ENCODE measurements at places on chromosomes 1 and 21. TPM values are rescaled to one million over a fixed set of nuclear protein-coding genes. Genes with fewer than 3 reads are reported as not detected.

Gene EFNA1
- 1.00 TPM for total RNA-seq

DNA sequence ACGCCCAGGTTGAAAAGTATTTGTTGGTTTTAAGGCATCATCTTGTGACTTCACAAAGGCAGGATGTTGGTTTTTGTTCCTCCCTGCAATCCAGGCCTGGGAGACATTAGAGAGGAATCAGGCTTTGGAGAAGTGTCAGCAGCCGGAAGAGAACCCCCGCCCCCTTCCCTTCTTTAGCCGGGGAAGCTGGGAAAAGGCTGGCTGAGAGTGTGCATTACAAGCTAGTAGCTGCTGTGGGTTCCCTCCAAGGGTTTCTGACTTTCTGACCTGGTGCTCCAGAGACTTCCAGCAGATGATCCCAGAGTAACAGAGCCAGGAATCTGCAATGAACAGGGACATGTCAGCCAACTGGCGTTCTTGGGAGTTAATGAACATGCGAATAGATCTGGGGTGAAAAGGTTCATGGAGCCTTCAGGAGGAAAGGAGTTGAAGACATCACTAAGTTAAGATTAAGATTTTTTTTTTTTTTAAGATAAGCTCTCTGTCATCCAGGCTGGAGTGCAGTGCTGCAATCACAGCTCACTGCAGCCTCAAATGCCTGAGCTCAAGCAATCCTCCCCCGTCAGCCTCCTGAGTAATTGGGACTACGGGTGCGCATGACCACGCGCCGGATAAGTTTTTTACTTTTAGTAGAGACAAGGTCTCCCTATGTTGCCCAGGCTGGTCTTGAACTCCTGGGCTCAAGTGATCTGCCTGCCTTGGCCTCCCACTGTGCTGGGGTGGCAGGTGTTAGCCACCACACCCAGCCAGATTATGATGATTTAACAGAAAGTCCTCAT lies 7.5 kb downstream of the DISP3 start:
- no peak for DNase-seq

Gene LRRN2
- not detected for total RNA-seq

GRCh38 chr1:5990913-5991312 lies 1.3 kb downstream of the NPHP4 start:
- no peak for DNase-seq

DNA sequence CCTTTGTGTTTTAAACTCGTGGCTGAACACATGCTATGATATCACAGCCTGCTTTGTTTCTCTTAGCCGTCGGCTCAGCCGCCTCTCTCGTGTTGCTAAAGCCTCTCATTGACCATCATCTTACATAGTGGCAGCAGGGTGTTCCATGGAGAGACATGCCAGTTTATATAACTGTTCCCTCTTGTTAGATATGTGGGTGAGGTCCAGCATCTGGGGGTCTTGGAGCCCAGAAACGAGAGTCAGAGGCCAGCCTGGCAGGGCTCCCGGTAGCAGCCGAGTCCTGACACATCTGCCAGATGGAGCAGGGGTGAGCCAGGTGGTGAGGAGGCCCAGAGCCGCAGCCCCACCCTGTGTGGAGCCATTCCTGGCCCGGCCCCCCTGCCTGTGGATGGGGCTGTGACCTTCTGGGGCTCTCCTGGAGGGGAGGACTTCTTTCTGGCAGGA lies 11.9 kb downstream of the PODN start:
- no peak for DNase-seq

GRCh38 chr1:29258189-29258975 lies 22.1 kb downstream of the PTPRU start:
- no peak for DNase-seq

Data from activated T-cell treated with anti-CD3 and anti-CD28 coated beads, Interleukin-2, amount 50 U/mL, for 72 hours (primary cell).